SIG-M5 (cell line): ENCODE measurements at places on chromosomes 5 and 9.

GRCh38 chr5:67648201-67648671, 451.6 kb upstream of the CD180 start:
- DNase-seq: no peak

GRCh38 chr5:82160948-82161347, 117.2 kb downstream of the RPS23 start:
- no peak for DNase-seq

DNA sequence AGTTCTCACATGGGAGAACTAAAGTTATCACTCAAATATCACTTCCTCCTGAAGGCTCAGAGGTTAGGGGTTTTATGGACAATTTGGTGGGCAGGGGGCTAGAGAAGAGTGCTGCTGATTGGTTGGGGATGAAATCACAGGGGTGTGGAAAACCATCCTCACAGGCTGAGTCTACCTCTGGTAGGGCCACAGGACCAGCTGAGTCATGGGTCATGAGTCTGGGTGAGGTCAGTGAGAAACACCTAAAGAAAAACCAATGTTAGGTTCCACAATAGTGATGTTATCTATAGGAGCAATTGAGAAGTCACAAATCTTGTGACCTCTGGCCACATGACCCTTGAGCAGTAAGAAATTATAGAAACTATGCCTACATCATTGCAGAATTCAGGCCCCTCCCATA, 203.3 kb upstream of the TARS1 start:
- DNase-seq: no peak

DNA sequence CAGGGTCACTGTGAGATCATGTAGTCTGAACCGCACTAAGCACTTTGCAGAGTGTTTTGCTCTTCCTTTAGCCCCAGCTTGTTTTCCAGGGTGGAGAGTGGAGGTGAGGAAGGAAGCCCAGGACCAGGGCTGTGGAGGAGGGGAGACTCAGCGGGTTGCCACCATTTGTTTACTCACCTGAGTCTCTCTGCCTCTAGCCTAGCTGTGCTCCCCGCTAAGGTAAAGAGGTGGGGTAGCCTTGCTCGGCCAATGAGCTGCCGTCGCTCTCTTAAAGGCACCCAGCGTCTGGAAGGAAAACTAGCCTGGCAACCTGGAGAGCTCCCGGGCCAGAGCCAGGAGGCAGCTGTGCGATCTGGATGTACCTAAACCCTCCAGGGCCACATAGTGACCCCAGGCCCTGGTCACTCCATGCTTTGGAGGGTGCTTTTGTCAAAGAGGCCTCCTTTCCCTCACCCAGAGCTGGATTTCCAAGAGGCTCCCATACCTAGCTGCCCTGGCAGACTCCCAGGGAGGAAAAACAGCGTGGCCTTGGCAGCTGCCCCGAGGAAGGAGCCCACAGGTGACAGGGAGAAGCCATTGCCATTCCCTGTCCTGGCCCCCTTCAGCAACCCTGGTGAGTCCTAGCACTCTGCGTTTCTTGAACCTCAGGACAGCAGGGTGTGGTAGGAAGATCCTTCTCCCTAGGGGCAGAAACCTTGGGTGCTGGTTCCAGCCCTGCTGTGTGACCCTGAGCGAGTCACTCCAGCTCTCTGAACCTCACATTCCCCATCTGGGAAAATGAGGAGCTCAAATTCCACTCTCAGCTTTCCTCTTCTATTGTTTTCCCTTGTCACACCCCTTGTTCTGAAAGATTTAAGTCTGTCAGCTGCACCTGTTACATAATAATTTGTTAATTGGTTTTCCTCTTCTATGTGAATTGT, 42.4 kb upstream of the LARP1 start:
- DNase-seq: no peak

DNA sequence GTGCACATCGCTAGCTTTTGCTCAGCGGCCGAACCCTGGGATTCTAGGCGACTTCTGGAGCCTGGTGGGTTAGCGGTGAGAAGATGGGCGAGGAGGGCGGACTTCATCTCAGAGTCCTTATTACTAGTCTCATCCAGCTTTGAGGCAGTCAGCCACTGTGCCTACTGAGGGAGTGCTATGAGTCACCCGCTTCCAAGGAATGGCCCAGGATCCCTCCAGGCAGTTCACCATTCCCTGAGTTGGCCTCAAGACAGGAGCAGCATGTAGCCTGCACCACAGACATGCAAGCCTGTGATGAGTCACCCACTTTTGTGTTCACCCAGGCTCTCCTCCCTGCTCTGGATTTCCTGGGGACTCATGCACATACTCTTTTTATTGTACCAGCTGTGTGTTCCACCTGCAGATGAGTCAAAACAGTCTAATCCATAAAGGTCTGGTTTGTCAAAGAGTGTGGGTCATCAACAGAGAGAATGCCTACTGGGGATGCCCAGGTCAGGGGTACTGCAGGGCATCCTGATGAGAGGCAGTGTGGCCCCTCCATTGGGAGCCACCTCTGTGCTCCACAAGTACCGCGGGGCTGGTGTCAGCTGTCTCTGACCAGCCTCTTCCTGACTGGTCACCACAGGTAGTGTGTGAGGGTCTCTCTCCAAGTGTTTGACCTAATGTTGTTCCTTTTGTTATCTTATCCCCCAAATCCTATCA, 20.2 kb downstream of the SLC22A5 start:
- DNase-seq: no peak

GRCh38 chr5:34666392-34667080, 10.4 kb downstream of the RAI14 start:
- no peak for DNase-seq

- no peak for DNase-seq
Observed at GRCh38 chr9:120431268-120431667, 148.7 kb downstream of the CDK5RAP2 start.

DNA sequence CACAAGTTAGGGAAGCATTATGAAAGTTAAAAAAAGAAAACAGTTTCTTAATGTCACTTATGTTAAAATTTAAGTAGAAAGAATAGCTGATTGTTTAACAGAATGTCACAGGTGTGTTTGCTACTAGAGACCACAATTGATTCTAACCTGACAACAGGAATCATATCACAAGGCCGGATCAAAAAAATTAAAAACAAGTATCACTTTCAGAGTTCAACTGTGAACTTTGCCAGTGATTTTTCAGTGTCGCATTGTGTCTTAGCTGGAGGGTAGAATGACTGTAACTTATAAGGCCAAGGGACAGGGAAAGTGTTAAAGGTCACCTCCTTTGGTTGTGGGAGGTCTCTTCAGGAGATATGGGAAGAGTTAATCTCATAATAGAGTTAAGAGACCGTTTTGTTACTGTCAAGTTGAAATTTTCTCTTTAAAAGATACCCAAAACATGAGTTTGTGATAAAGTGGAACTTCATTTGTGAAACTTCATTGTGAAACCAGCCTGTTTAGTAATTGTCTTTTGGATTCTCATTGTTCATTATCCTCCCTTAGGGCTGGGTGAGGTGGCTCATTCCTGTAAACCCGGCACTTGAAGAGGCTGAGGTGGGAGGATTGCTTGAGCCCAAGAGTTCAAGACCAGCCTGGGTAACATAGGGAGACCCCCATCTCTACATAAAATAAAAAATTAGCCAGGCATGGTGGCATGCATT, 40.9 kb downstream of the CPEB4 start:
- no peak for DNase-seq

DNA sequence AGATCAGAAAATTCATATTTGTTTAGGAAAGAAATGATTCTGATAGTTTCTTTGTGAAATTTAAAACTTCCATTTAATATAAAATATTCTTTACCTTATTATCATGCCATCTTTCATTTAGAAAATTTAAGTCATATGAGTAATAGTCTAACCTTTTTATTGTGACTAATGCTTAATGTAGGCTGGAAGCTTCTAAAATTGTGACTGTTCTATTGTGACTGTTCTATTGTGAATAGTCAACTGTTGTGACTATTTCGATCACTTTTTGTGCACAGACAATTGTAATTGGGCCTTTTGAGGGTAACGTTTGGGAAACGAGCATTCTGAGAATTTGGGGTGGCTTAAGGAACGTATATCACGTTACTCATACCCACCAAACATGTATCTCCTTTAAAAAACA, 100.0 kb downstream of the PARP8 start:
- DNase-seq: no peak

GRCh38 chr5:113381791-113382190, 53.0 kb downstream of the TSSK1B start:
- DNase-seq: no peak

DNA sequence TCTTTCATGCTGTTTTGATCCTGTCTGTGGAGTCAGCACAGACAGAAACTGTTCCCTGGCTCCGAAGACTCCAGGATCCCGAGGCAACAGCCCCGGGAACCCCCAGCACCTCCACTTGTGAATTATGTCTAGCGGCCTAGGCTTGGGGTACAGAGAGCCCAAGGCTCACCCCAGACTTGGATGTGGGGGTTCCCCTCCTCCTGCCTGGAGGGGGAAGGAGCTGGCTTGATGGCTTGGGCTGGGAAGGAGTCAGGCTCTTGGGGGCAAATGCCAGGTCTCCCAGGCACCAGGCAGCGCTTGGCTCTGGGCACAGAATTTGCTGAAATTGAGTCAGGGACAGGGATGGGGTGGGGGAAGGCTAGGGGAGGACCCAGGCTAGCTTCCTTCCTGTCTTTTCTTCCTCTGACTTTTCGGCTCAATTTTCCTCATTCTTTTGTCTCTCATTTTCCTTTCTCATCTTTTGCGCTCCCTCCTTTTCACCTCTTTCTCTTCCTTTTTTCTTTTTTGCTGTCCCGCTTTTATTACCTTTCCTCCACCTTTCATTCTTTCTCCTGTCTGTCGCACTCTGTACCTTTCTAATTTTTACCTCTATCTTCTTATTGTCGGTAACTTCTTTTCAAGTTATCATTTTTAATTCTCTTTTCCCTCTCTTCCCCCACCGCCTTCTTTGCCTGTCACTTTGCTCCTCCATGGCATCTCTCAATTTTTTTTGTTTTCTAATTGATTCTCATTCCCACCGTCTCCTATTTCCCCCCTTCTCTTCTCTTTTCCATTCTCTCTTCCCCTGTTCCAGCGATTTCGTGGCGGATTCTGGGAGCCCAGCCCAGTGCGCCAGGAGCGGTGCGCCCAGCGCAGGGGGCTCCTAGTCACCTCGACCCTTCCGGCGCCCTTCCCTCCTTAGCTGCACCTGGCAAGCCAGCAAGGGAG, 10.5 kb downstream of the MSX2 start:
- no peak for DNase-seq

DNA sequence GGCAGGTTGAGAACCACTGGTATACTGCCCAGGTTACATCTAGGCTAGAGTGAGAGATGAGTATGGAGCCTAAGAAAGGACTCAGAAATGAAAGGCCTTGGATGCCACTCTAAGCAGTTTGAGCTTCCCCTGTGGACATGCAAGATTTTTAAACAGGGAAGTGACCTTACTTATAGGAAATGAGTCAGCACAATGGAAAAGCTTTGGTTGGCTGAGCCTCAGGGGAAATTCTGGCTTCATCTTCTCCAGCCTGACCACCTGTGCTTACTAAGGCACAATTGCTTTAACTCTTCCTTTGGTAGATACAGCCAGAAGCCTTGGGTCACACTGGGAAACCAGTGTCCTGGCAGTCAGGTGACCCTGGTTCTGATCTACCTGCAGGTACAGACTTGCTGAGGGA, 380.2 kb upstream of the ZNF462 start:
- DNase-seq: no peak

DNA sequence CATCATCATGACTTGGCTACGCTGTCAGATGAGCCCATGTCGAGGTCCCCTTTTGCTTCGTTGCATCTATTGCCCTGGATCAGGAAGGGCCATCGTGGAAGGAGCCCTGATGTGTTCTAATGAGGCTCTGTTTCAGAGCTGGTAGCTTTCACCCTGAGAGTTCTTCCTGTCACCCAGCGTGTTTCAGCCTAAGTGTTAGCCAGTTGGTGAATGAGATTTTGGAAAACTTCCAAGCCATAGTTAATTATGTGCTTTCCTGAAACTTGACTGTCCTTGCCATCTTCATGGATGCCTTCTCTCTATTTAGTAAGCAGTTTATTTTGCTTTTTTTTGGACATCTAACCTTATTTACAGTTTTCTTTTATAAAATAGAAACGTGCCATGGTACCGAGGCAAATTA, 1695.4 kb upstream of the WWC1 start:
- DNase-seq: no peak

DNA sequence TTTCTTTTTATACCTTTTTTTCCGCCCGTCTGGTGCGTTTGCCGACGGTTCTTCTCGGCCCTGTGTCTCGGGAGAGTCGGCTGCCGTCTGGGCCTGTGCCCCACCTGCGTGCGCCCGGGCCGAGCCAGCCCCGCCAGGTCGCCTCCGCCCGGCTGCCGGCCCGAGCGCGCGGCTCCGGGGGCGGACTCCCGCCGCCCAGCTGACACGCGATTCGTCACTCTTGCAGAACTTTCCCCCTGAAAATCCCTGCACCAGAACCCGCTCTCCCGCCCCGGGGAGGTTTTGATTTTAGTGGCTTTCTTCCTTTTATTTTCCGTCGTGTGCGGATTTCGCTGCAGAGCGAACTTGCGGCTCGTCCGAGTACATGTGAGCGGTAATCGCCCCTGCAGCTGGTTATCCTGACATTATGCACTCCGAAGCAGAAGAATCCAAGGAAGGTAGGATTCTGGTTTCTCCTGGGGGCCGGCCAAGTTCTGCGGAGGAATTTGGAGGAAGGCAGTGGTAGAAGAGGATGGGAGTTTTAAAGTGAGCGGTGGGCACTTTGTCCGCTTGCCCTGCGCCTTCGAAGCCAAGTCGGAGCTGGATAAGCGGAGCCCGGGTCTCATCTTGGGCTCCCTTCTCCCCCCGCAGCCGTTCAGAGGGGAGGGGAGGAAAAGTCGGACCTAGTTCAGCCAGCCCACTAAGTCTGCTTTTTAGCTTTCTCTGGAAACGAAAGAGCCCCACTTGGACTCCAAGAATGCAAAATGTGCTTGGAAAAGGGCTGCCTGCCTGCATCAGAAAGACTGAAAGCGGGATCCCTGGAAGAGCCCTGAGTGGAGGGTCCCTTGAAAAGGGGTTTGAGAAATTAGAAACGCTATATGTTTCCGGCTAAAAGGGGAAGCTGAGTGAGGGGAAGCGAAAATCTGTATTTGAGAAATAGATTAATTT, at the start of gene TNFAIP8:
Gene TNFAIP8 (plus strand): TSS at position 335 of the 927 bp plus-strand sequence. CDS start 72 bp downstream, at position 407.
- DNase-seq: no peak

DNA sequence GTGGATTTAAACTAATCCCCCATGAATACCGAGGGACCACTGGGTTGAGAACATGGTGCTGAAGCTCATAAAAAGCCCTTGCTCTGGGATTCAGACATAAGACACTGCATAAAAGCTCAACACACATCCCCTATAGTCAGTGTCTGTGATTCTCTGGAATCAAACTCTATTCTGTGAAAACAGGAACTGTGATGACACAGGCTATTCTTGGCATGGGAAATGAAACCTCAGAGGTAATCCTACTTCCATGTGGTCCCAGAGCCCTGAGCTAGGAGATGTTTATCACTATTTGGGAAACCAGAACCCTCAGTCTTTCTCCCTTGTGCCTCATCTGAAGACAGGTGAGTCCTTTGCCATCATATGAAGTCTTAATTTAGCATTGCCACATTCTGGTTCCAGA, 135.4 kb upstream of the PRSS3 start:
- DNase-seq: no peak
